ENCODE measurements at places on chromosomes 4 and X. TPM values are rescaled to one million over a fixed set of nuclear protein-coding genes. Genes with fewer than 3 reads are reported as not detected.

The DDX53 gene
- 0.17 TPM for total RNA-seq

The ADGRG2 gene
- 5.4 TPM for total RNA-seq

The TMEM184C gene
- total RNA-seq = 42.8 TPM

The SCML2 gene
- 7.3 TPM for total RNA-seq

The IL9R gene
- 0.36 TPM for total RNA-seq

The SEPSECS gene
- 7.3 TPM for total RNA-seq

The UGT2A3 gene
- not detected for total RNA-seq

The CT45A6 gene
- not detected for total RNA-seq

The ERAS gene
- 0.23 TPM for total RNA-seq

The PCDH19 gene
- total RNA-seq = 0.73 TPM

The VEGFD gene
- total RNA-seq = not detected

The DMP1 gene
- not detected for total RNA-seq

The ZNF41 gene
- total RNA-seq = 8.9 TPM

The ARR3 gene
- total RNA-seq = not detected

The ADGRA3 gene
- total RNA-seq = 25.5 TPM

The SOWAHD gene
- total RNA-seq = 2.9 TPM

The TLR8 gene
- not detected for total RNA-seq

The CRMP1 gene
- 8.1 TPM for total RNA-seq

The UGT2B15 gene
- total RNA-seq = not detected

The GAGE13 gene
- total RNA-seq = not detected

The MSANTD1 gene
- 1.1 TPM for total RNA-seq

The PF4V1 gene
- not detected for total RNA-seq

The TCEAL6 gene
- not detected for total RNA-seq

Data from motor neuron (in vitro differentiated cells).